ENCODE measurements at places on chromosomes 5 and 9. TPM values are rescaled to one million over a fixed set of nuclear protein-coding genes. Genes with fewer than 3 reads are reported as not detected.

Gene BARHL1
- total RNA-seq, result not detected

Gene ADRA1B
- 16.0 TPM for total RNA-seq

- no peak for DNase-seq
These were observed 176.3 kb upstream of the OTULINL start for GRCh38 chr5:14405267-14405666.

- peak; percentile 68 for DNase-seq
These were observed 65.7 kb downstream of the ADAMTS2 start for GRCh38 chr5:179279347-179280094.

- DNase-seq, result peak; percentile 44
These were observed 22.3 kb downstream of the OBP2B start for GRCh38 chr9:133186736-133187135.

DNA sequence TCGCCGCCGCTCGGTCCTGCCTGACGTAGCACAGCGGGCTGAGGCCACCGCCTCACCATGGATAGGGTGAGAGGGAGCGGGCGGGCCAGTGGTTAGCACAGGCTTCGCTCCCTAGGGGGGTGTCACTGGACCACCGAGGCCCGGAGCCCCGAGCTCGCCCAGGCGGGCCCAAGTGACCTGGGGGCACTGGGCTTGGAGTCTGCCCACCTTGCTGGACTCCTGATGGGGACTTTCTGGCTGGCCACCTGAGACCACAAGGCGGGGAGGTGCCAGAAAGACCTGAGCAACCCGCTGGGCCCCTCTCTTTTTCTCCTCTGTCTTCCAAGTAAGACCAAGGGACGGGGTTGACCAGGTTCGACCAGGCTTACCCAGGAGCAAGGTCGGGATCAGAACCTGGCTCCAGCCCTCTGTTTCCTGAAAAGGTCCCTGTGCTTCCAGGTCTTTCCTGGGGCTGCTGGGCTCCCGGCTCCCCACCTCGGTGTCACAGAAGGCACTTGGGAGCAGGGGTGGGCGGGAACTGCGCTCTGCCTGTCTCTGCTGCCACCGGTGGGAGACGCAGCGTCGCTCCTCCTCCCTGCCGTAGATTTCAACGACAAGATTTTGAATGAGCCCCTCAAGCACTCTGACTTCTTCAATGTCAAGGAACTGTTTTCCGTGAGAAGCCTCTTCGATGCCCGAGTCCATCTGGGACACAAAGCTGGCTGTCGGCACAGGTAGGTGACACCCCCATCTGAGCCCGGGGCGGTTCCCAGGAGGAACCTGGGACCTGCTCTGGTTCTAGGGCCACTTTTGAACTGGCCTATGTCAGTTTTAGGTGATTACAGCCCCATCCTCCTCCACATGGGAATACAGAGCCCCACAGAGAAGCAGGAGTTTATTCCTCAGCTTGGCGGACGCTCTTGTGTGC is 1.0 kb downstream of the MRPS2 start:
- DNase-seq, result peak; percentile 65

DNA sequence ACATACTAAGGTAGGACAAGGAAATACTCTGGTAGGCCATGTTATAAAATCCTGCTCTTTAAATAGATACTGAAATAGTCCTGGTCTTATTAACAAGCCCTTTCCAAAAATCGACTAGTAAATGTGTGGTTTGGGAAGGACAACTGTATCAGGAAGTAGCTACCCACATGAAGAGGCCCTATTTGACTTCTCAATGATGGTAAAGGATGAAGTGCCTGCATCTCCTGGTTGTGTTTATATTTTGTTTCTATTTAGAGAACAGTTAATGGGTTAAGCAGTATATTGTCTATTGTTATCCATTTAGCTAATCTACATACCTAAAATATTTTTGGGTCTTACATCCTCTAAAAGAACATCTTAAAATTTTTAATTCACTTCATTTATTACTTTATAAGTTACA is 12.5 kb downstream of the GDF9 start:
- DNase-seq, result no peak

GRCh38 chr5:145347026-145347616 is 488.0 kb downstream of the PRELID2 start:
- peak; percentile 33 for DNase-seq

DNA sequence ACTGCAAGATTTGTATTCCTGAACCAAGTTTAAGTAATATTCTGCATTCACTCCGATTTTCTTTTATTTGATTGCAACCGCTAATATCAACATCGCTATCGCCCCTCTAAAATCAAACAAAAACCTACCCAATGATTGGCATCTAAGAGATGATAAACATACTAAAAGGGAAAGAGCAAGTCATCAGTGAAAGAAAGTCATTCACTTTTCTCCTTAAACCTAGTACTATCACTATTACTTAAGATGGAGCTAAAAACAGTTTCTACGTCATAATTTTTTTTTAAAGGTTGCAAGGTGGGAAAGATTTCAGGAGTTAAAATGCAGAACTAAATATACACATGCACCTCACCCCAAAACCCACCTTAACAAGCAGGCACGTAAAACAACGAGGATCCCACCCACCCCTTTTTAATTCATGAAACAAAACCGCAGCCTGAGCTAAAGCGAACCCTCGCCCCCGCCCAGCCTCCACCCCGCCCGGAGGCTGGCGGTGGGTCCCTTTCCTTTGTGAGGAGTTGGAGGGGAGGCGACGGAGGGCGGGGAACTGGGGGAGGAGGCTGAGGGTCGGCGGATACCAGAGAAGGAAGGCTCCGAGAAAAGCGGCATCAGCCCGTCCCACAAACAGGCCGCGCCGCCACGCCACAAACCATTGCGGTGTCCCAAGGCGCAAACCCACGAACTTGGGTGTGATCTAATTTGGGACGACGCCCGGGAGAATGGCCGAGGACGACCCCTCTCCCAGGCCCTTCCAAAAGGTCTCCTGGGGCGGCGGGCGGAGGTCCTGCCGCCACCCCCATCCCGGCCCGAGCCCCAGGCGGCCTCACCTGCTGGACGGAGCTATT is 861 bp downstream of the UBQLN1 start:
- DNase-seq, result peak; percentile 82

GRCh38 chr5:126499853-126500342 is 76.7 kb downstream of the GRAMD2B start:
- no peak for DNase-seq

- no peak for DNase-seq
These were observed 113.7 kb downstream of the RASEF start for GRCh38 chr9:82949203-82949602.

Measured in aorta (tissue), 5 donors.